ENCODE measurements at places on chromosomes 13 and 19.

- DNase-seq = no peak
These were observed 6.6 kb downstream of the SMAD9 start for GRCh38 chr13:36913463-36913862.

DNA sequence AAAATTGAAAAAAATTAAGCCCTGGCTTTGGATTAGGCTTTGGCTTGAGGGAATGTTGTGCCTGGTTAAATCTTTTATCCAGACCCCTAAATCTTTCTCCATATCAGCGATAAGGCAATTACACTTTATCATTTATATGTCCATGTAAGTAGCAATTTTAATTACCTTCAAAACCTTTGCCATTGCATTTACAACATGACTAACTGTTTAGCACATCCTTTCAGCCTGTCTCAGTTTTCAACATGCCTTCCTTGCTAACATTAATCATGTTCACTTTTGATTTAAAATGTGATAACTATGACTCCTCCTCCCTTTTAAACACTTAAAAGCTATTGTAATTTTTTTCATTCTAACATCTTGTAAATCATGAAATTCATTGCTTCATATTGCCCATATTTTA is 583.7 kb downstream of the SLITRK1 start:
- DNase-seq = peak; percentile 17

GRCh38 chr13:106690779-106691178 is 122.8 kb upstream of the ARGLU1 start:
- DNase-seq = no peak

- DNase-seq = no peak
These were observed 45.3 kb downstream of the DHRS12 start for GRCh38 chr13:51758691-51759090.

GRCh38 chr13:80001510-80001842 is 339.4 kb downstream of the SPRY2 start:
- DNase-seq = no peak

GRCh38 chr13:113414335-113414734 is 39.0 kb downstream of the ADPRHL1 start:
- no peak for DNase-seq

Measured in foreskin fibroblast (primary cell).